Fibroblast of upper back skin (primary cell): ENCODE measurements at places on chromosomes 2 and 18.

GRCh38 chr2:1645761-1646476, 98.4 kb downstream of the PXDN start:
- DNase-seq: no peak

DNA sequence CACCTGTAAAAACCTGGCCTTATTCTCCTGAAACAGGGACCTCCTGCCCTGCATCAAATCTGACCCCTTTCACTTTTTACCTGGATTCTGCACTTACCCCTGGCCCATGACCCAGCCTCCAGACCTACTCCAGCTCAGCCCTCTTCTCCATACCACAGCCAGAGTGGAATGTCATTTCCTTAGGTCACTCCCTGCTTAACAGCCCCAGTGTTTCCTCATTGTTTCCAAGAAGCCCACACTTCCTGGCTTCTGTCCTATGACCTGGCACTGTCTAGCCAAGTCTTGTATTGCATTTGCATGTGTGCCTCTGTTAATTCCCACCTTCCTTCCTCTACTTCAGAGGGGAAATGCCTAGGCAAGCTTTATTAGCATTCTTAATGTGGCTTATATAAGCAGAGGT, 51.4 kb upstream of the TRIB2 start:
- DNase-seq: no peak

- no peak for DNase-seq
Measured at GRCh38 chr18:71027531-71027930, 738.7 kb downstream of the SOCS6 start.

- peak; percentile 76 for DNase-seq
Measured at GRCh38 chr2:241271706-241272302, 43.7 kb downstream of the HDLBP start.
